ENCODE measurements at places on chromosomes 4 and X. TPM values are rescaled to one million over a fixed set of nuclear protein-coding genes. Genes with fewer than 3 reads are reported as not detected.

Gene STK32B
- 1.3 TPM for total RNA-seq

Gene CFP
- total RNA-seq: 24.8 TPM

Gene TMPRSS11F
- total RNA-seq: not detected

Gene PRRG3
- 1.1 TPM for total RNA-seq

Gene ESX1
- total RNA-seq: not detected

Gene SCRG1
- total RNA-seq: 0.32 TPM

Gene AFM
- not detected for total RNA-seq

GRCh38 chr4:35520059-35520458 is 724.3 kb downstream of the ARAP2 start:
- no peak overlapping the region for H3K4me3 ChIP-seq
- no peak overlapping the region for H3K27ac ChIP-seq
- no peak for DNase-seq

GRCh38 chr4:45147866-45148265 is 421.5 kb upstream of the GNPDA2 start:
- H3K27ac ChIP-seq: no peak overlapping the region
- DNase-seq: no peak
- no peak overlapping the region for H3K4me3 ChIP-seq
- H3K27me3 ChIP-seq: no peaks in the 10 kb centered on the region
- no peaks in the 10 kb centered on the region for H3K4me1 ChIP-seq

- no peak for DNase-seq
- H3K27ac ChIP-seq: no peak overlapping the region
- H3K36me3 ChIP-seq: no peaks in the 10 kb centered on the region
- H3K27me3 ChIP-seq: no peaks in the 10 kb centered on the region
- H3K4me3 ChIP-seq: no peak overlapping the region
Measured at GRCh38 chrX:40349251-40349650, 231.5 kb upstream of the ATP6AP2 start.

GRCh38 chrX:33161829-33162228 is 49.5 kb downstream of the DMD start:
- H3K4me3 ChIP-seq: no peak overlapping the region
- no peaks in the 10 kb centered on the region for H3K4me1 ChIP-seq
- DNase-seq: no peak
- H3K27me3 ChIP-seq: no peaks in the 10 kb centered on the region
- H3K36me3 ChIP-seq: no peaks in the 10 kb centered on the region
- no peak overlapping the region for H3K27ac ChIP-seq

- H3K4me1 ChIP-seq: no peaks in the 10 kb centered on the region
- no peaks in the 10 kb centered on the region for H3K27me3 ChIP-seq
- DNase-seq: no peak
Measured at GRCh38 chr4:167003326-167003725, 231.0 kb downstream of the SPOCK3 start.

DNA sequence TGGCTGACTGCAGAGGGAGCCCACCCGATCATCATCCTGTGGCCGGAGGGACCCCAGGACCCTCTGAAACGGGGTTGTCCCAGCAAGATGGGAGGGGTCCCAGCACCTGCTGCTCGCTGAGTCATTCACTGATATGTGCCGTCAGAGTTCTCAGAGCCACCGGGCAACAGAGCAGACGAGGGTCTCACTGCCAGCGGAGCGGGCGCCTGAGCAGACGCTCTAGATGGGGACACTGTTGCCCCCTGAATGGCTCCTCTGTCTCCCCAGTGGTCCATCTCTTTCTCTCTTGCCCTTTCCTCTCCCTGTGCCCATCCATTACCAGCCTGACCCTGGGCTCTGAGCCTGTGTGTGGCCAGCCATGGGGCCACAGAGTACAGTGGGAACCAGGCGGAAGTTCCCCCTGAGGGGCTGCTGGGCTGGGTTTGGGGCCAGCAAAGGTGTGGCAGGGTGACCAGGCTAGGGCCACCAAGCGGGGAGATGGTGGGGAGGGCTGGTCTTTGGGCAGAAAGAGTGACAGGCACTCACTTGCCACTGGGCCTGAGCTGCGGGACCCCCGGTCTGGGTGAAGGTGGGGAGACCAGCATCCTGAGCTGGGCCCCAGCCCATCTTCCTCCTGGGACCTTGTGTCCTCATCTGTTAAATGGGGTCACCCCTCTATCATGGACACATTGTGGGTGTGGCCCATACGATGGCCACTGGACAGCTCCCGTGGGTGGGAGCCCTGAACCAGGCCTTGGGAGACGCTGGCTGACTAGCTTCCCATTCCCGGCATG is 90.9 kb downstream of the HMX1 start:
- no peaks in the 10 kb centered on the region for H3K36me3 ChIP-seq
- DNase-seq: no peak
- no peaks in the 10 kb centered on the region for H3K4me1 ChIP-seq
- no peak overlapping the region for H3K27ac ChIP-seq
- H3K27me3 ChIP-seq: peaks cover 9% of the 10 kb centered on the region

- no peaks in the 10 kb centered on the region for H3K36me3 ChIP-seq
- no peaks in the 10 kb centered on the region for H3K27me3 ChIP-seq
- H3K4me3 ChIP-seq: no peak overlapping the region
- no peak overlapping the region for H3K27ac ChIP-seq
Measured at GRCh38 chrX:101595739-101596419, 21.9 kb downstream of the ARMCX6 start.

DNA sequence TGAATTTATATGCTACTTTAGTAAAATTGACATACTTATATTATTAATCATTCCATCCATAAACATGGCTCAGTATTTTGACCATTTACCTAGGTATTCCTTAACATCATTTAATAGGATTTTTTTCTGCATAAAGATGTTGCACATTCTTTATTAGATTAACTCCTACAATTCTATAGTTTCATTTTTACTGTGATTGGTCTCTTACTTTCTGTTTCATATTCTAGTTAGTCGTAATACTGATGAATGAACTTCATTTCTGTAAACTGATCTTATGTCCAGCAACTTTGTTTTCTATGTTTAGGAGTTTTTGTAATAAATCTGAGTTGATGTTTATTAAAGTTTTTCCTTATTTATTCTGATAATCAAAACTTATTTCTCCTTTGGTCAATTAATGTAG is 278.2 kb upstream of the CXXC4 start:
- no peaks in the 10 kb centered on the region for H3K4me1 ChIP-seq
- H3K27me3 ChIP-seq: no peaks in the 10 kb centered on the region

- H3K4me3 ChIP-seq: no peak overlapping the region
- no peaks in the 10 kb centered on the region for H3K4me1 ChIP-seq
- no peaks in the 10 kb centered on the region for H3K36me3 ChIP-seq
- DNase-seq: no peak
Measured at GRCh38 chr4:105911426-105911825, 16.2 kb downstream of the NPNT start.

DNA sequence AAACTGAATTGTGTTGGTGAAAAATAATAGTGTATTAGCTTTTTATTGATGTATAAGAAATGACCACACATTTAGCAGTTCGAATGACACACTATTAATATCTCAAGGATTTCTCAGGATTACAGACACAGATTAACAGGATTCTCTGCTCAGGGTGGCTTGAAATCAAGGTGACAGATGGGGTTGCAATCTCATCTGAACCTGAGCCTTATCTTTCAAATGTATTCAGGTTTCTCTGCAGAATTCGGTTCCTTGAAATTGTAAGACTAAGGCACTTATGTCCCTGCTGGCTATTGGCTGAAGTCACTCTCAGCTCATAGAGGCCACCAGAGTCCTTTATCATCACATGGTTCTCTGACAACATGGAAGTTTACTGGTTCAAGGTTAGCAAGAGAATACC is 1780.1 kb downstream of the ARAP2 start:
- no peaks in the 10 kb centered on the region for H3K27me3 ChIP-seq
- H3K4me1 ChIP-seq: no peaks in the 10 kb centered on the region
- H3K27ac ChIP-seq: no peak overlapping the region
- no peak for DNase-seq

DNA sequence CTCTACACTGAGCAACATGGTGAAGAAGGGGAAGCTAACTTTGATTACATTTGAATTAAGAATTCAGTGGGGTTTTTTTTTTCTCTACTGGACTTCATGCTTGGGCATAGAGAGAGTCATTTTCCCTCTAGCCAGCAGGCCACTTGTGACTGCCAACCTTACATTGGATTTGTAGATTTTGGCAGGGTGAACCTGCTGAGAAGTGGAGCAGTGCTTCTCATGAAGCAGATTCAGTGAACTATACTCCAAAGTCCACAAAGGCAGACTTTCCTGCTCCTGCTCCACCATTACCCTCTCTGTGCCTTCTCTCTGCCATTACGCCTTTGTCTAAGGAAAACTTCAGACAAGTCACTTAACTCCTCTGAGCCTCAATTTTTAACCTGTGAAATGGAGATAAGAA is 69.9 kb downstream of the PAK3 start:
- no peaks in the 10 kb centered on the region for H3K36me3 ChIP-seq
- H3K4me3 ChIP-seq: no peak overlapping the region
- H3K4me1 ChIP-seq: no peaks in the 10 kb centered on the region
- H3K27me3 ChIP-seq: no peaks in the 10 kb centered on the region
- DNase-seq: no peak

GRCh38 chr4:153246446-153247115 is 42.3 kb downstream of the TRIM2 start:
- H3K4me3 ChIP-seq: no peak overlapping the region
- no peak overlapping the region for H3K27ac ChIP-seq
- peaks cover 14% of the 10 kb centered on the region for H3K4me1 ChIP-seq
- H3K36me3 ChIP-seq: no peaks in the 10 kb centered on the region
- H3K27me3 ChIP-seq: no peaks in the 10 kb centered on the region
